ENCODE measurements at places on chromosomes 2 and 18.

DNA sequence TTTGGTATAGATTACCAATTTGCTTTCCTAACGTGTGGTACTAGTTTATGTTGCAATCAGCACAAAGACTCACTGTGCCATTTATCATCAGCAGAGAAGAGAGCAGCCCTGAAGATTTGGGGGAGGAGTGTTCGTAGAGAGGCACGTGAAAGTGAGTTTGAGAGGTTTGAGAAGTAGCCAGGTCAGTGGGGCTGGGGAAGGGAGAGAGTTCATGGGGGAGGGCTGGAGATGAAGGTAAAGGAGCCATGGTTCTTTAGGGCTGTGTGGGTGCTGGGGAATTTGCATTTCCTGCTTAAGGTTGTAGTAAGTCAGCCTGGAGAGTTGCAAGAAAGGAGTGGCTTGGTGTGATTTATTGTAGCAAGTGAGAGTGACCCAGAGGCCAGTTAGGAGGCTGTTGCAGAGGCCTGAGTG is 172.1 kb downstream of the NEDD4L start:
- DNase-seq, result no peak

GRCh38 chr2:171835386-171835785 is 58.7 kb downstream of the SLC25A12 start:
- DNase-seq, result no peak

- DNase-seq, result no peak
Observed at GRCh38 chr2:163467251-163467630, 268.6 kb downstream of the FIGN start.

GRCh38 chr2:75896779-75897366 is 186.2 kb upstream of the GCFC2 start:
- peak; percentile 8 for DNase-seq

DNA sequence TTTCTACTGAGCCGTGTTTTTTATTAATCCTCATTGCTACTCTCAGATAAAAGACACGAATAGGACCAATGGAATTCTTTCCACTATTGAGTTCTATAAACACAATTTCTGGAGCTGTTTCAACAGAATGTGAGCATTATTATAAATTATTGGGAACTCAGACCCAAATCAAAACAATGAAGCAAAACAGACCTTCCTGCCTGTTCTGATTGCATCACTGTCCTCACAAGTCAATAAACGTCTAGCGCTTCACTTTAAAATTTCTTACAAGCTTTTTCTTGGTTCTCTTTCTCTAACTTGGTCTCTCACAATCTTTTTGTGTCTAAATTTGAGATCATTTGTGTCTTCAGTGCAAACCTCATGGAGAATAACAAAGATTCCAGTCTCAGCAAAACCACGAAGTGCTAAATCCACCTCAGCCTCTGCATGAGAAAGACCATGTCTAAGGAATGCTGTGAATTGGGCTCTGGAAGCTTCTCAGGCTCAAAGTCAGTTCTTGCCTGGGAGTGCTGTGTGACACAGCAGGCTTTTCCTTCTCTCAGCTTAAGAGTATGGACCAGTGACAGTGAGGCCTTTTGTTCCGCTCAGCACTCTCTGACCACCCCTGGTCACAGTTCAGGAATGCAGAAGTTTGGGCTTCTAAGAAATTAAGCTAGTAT is 22.8 kb downstream of the ARHGAP28 start:
- no peak for DNase-seq

DNA sequence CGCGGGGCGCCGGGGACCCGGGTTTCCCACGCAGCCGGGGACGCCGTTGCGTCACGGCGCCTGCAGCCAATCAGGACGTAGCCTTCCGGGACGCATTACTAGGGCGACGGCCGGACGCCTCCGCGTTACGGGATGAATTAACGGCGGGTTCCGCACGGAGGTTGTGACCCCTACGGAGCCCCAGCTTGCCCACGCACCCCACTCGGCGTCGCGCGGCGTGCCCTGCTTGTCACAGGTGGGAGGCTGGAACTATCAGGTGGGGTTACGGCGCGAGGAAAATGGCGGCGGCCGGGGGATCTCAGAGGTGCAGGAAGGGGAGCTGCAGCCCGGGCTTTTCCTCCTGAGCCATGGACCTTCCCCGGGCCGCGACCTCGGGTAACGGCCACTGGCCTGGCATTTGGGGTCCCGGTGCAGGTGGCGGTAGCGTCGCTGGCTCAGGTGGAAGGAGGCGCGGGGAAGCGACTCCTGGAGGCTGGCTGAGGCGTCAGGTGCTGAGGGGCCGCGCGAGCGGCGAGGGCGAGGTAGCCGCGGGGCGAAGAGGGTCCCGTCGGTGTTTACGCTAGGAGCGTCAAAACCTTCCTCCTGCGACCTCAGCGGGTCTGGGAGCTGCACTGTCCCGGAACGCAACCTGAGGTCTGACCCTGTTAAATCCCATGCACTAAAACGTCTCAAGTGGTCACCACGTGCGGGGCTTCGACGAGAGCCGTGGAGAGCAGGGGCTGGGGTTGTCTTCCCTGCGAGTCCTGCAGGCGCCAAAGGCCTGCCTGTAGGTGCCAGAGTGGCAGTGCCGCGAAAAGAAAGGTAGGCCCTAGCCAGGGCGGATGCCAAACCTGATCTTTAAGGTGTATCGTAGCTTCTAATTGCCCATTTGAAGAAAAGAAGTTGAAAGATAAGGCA is at the start of gene LCLAT1:
TSS of gene LCLAT1 (plus strand) at position 98 of the 897 bp plus-strand sequence. CDS start 78,345 bp downstream, outside the sequence.
- DNase-seq, result no peak

GRCh38 chr2:171253279-171253678 is 92.6 kb upstream of the TLK1 start:
- DNase-seq, result no peak

GRCh38 chr2:21787941-21788340 is 664.2 kb downstream of the TDRD15 start:
- no peak for DNase-seq

DNA sequence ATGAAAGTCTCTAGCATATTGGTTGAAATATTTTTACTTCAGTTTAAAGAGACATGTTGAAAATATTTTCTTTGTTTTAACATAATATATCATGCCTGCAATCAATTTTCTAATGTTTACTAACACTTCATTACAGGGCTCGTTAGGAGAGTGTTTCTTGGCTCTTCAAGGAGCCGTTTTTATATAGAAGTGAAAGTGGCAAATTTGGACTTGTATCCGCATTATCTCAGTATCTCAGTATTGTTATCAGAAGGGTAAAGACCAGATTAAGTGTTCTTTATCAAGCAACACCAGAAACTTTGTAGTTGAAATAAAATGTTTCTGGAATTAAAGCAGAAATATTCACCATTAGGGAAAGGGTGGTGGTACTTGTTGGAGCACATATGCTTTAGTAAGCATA is 97.8 kb downstream of the BABAM2 start:
- no peak for DNase-seq

DNA sequence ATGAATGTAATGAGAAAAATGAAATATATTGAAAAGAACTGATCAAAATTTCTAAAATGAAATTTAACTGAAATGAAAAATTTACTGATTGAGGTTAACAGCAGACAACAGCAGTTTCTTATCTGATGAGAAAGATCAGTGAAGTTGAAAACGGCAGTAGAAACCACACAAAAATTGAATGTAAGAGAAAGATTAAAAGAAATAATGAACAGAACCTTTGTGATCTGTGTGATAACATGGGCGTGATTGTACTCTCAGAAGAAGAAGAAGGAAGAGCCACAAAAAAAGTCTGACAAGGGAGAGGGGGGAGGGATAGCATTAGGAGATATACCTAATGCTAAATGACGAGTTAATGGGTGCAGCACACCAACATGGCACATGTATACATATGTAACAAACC is 45.2 kb downstream of the FAM117B start:
- no peak for DNase-seq

DNA sequence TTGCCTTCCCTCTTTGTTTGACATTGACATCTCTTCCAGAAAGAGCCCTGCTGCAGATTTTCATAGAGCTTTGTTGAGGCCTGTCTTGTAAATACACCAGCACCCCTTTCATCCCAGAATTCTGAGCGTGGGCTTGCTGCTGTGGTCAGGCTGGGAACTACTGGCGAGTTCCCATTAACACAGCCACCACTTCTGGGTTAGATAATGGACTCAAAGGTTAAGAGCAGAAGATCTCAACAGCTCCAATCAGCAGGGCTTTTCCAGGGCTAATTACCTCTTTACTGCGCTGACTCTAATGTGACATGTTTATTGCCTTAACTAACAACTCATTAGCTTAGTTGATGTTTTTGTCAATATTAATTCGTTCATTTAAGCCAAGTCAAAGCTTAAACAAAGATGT is 235.9 kb upstream of the BOD1L2 start:
- DNase-seq, result no peak

DNA sequence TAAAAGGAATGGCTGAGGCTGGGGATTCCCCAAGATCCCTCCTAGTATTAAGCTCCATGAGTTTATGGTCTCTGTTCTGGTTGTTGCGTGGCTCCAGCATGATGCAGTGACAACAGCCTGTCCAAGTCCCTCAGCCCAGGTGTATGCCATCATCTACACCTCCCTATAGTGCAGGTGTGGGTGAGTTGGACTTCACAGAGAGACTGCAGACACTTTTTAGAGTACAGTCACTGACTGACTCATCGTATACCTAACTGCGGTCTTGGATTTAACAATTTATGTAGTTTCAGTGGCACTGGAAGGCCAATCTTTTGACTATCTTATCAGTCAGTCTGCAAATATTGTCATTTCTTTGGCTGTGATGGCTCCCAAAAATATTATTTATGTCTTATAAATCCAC is 415.0 kb downstream of the TMX3 start:
- no peak for DNase-seq

GRCh38 chr18:49226243-49227000 is 234.0 kb downstream of the DYM start:
- DNase-seq, result no peak

DNA sequence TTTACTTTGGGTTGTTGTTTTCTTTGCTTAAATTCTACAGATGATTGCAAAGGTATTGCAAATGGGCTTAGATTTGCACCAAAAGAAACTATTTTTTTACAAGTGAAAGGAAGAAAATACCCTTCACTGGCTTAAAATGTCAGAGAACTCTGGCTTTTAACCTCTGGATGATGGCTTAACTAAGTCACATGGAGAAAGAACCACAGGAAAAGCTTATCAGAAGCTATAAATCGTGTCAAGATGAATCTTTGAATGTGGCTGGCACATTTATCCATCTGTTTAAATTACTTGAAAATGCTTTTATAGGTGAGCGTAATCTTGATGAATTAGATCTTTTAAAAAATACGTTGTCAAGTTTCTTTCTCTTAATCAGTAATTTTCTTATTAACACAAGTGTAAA is 32.0 kb upstream of the CCDC178 start:
- no peak for DNase-seq

DNA sequence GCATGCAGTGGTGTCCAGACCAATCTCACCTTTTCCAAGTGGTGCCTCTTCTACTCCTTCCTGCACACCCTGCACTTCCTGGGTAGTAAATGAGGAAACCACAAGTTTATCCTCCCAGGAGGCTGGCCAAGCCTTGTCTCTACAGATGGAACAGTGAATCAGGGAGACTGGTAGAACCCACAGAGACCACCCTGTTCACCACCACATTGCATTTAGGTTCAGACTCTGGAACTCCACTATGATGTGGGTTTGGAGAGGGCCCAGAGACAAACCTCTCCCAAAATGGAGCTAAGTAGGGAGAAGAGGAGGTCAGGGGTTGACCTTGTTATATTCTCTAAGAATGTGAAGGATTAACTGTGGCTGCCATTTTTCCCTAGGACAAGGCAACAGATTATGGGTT is 102.8 kb upstream of the FZD7 start:
- DNase-seq, result no peak

GRCh38 chr18:11923450-11923849 is 15.3 kb upstream of the MPPE1 start:
- DNase-seq, result no peak

GRCh38 chr2:155692106-155692505 is 640.4 kb downstream of the NR4A2 start:
- no peak for DNase-seq

DNA sequence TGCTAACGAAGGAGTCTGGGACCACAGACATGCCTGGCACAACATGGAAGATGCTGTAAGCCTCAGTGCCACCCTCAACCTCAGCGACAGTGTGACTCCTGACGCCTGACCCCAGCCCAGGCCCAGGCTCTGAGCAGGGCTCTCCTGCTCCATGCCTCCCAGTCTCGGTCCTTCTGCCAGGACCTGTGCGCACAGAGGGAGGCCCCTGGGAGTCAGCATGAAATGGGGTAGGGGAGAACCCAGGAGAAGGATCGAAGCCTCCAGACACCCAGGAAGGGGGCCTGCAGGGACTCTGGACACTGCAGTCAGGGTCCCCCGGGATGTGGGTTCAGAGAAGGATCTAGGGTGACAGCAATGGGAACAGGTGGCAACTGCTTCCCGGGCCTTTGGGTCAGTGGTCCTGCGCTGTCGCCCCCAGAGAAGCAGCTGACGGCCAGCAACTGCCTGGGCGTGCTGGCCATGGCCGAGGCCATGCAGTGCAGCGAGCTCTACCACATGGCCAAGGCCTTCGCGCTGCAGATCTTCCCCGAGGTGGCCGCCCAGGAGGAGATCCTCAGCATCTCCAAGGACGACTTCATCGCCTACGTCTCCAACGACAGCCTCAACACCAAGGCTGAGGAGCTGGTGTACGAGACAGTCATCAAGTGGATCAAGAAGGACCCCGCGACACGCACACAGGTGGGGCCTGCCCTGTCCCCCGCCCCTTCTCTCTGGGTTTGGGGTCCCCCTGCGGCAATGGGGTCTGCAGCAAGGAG is 233.9 kb downstream of the ATAD2B start:
- no peak for DNase-seq

- DNase-seq, result no peak
Observed at GRCh38 chr2:62525549-62526269, 19.7 kb upstream of the TMEM17 start.

DNA sequence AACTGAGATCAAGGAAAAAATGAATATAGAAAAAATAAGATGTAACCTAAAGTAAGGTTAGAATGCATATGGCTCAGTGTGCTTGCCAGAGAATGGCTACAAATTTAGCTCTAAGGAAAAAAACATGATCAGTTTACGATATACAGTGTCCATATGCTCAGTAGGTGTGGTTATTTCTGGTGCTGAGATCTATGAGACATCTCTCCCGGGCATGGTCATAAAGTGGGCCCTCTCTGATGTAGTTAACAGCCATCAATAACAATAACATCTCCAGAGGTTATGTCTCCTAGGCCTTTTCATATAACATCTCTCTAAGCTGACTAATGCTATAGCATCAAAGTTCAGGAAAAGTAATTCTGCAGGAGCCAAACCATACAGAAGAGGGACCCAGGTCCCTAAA is 56.3 kb upstream of the UBE2E3 start:
- no peak for DNase-seq

DNA sequence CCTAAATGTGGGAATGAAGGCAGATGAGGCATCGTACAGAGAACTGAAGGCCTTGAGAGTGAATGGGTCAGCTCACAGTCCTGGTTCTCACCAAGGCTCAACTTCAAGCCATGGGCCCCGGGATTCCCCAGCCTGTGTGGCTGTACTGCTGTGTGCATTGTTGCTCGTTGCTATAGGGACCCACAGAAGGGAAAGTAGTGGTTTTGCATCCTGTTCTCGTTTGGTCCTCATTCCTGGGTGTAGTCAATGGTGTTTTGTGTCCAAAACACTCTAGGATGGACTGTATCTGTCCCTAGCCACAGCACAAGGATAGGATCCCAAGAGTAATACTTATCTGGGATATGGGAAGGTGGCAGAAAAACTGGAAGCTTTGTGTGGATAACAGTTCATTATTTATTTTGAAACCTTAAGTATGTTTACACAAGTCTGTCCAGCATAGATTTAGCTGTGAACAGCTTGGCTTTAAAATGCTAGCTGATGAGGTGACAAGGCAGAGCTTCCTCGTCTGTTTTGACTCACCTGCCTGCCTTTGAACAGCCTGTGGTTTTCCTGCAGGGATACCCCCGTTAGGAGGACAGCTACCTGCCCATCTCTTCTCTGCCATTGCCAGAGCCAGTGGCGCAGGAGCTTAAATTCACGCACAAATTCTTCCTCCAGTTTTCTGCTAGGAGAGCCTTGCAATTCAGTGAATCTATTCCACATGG is 85.0 kb downstream of the WDSUB1 start:
- no peak for DNase-seq

All from right renal cortex interstitium (tissue), 3 donors.